Astrocyte (in vitro differentiated cells and primary cell): ENCODE measurements at places on chromosomes 3 and 15. TPM values are rescaled to one million over a fixed set of nuclear protein-coding genes. Genes with fewer than 3 reads are reported as not detected.

The CGNL1 gene
- total RNA-seq = 10.2 and 11.0 TPM in 2 replicates

DNA sequence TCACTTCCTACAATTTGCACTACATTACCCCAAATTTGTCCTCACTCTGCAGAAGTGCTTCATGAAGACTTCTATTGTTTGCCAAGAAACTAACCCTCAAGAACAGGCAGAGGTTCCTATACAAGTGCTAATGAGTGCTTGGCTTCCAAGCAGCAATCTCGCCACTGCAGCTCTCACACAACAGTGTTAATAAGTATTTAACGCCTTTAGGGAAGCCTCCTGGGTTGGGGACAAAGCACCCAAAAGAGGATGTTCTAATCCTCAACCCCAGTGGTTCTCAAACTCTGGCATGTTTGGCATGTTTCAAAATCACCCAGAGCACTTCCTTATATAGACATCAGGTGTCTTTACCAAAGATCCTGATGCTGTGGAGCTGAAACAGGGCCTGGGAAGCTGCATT, 64.6 kb downstream of the ZIC4 start:
- H3K36me3 ChIP-seq = no peaks in the 10 kb centered on the region
- no peak overlapping the region for H3K4me3 ChIP-seq
- H3K4me1 ChIP-seq = no peaks in the 10 kb centered on the region
- no peaks in the 10 kb centered on the region for H3K27me3 ChIP-seq
- no peak for DNase-seq
- H3K27ac ChIP-seq = no peak overlapping the region

DNA sequence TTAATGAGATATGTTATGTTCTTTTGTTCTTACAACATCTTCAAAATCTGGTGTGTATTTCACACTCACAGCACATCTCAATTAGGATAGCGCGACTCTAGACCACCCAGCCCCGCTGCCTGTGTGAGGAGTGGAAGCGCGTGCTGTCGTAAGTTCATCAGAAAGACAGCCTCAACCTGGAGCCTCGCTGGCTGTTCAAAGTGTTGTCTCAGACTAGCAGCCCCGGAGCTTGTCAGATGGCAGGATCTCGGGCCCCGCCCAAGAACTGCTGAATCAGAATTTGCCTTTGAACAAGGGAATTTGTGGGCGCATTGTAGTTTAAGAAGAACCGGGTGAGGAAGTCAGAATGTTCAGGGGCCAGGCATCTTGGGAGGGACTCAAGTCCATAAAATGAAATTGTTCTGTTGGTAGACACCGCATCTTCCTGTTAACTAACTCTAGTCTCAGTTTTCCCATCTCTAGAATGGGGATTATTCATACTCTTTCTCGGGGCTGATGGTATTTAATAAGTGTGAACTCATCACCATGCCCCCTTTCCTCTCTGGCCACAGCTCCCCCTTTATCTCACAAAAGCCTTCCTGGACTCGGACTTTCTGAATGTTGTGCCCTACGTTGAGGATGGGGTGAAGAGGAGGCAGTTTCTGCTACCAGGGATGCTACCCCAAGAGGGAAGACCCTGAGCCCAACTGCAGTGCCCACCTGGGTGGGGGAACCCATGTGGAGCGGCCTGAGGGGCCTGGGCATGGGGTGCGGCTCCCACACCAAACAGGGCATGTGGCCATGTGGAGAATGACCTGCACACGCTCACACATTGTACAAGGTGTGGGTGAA, 40.4 kb downstream of the BHLHE40 start:
- H3K36me3 ChIP-seq = no peaks in the 10 kb centered on the region
- H3K27me3 ChIP-seq = no peaks in the 10 kb centered on the region
- H3K4me1 ChIP-seq = peaks cover 47% of the 10 kb centered on the region
- no peak overlapping the region for H3K4me3 ChIP-seq

- H3K36me3 ChIP-seq = no peaks in the 10 kb centered on the region
- DNase-seq = no peak
- H3K27ac ChIP-seq = no peak overlapping the region
- peaks cover 48% of the 10 kb centered on the region for H3K4me1 ChIP-seq
Observed at GRCh38 chr15:98722645-98723044, 74.3 kb downstream of the IGF1R start.

The CHRD gene
- total RNA-seq = 3.4 and 5.6 TPM in 2 replicates

DNA sequence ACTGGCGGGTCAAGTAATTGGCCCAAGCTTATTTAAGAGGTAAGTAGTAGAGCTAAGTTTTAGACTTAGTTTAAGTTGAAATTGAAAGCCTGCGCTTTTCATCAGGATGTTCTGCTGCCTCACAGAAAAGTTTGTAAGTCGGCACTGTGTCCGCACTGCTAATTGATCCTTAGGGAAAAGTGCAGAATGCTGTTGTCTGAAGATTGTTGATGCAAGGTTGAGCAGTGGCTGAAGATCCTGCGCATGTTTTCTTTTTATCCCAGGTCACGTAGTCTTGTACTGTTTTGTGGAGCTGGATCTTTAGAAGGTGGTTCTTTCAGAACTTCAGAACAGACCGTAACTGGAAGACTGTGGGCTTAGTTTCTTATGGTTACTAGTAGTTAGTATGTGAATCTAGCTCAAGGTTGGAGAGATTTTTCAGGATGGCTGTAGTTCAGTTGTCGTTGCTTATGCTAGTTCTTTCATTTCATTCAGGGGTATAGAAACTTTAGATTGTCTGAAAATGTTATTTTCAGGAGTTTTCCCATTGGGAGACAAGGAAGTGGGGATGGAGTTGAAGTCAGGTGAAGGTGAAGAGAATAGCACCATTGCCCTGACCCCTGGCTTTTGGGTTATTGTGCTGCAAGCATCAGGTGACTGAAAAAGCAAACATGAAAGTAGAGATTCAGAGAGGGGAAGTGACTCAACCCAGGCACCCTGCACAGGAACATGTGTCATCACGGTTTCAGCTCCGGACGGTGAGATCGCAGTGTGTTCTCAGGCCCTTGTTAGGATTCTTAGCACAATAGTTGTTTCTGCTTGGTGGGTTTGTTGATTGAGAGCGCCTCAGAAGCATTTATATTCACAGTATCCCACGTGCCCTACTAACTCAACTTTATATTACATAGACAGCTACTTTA, 32.8 kb downstream of the AKAP13 start:
- peak; percentile 90 for DNase-seq
- H3K4me1 ChIP-seq = peaks cover 32% of the 10 kb centered on the region
- H3K4me3 ChIP-seq = peak overlapping the region; percentile 24
- no peaks in the 10 kb centered on the region for H3K27me3 ChIP-seq
- peak overlapping the region; percentile 82 for H3K27ac ChIP-seq

DNA sequence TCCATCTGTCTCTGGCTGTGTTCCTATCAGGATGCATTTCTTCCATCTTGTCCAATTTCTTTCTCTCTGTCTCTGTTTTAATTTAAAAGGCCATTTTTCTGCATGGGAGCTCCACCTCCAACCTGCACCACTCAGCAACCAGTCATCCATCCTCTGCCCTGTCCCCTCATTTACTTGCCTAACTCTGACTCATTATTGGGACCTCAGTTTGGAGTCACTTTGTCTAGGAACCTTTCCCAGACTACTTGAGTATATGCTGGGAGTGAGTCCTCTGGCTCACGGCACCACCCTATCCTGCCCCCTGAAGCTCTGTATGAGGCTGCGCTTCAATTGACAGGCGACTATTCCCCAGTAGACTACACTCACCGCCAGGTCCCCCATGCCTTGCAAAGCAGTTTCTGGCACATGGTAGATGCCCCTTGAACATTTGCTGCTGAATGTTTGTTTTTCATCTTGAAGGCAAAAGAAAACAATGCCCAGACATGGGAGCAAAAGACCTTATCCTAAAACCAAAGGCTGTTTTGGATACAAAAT, 513.3 kb upstream of the CFAP20DC start:
- H3K27me3 ChIP-seq = no peaks in the 10 kb centered on the region
- H3K4me3 ChIP-seq = no peak overlapping the region
- DNase-seq = peak; percentile 64
- H3K36me3 ChIP-seq = no peaks in the 10 kb centered on the region
- peak overlapping the region; percentile 1 for H3K27ac ChIP-seq
- H3K4me1 ChIP-seq = peaks cover 28% of the 10 kb centered on the region

The NMB gene
- 6.1 and 6.4 TPM in 2 replicates for total RNA-seq

DNA sequence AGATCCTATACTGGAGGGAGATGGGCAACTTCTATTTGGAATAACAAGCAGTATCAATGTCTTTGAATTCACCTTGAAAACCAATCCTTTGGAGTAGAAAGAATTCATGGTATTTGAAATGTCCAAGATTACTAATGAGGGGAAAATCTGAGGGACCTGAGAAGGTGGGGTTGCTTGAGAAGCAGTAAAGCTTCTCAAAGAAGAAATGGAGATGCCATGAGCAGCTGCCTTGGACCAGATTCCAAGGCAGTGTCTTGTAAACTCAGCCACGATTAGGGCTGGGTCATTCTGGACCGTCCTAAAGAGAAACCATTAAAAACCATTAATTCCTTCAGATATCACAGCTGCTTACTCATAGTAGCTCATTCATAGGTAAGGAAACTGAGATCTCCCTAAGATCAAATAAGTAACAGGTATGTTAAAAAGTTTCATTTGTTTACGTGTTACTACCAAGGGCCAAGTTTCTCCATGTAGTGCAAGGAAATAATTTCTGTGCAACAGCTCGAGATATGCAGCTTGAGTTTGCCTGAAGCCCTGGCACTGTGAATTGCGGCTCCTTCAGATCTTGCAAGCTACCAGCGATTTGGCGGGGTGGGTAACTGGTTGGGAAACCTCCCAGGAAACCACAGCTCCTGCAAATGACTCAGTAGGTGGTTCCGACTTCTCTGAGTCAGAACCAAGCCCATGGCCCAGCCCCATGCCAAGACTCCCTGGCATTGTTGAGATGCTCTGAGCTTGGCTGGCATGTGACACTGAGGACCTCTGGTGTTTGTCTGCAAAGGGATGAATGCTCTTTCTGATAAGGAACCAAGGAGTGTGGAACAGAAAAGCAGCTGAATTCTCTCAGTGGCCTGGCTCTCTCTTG, 296.8 kb downstream of the RORA start:
- no peaks in the 10 kb centered on the region for H3K36me3 ChIP-seq
- H3K27ac ChIP-seq = no peak overlapping the region
- peaks cover 10% of the 10 kb centered on the region for H3K4me1 ChIP-seq
- no peak overlapping the region for H3K4me3 ChIP-seq

DNA sequence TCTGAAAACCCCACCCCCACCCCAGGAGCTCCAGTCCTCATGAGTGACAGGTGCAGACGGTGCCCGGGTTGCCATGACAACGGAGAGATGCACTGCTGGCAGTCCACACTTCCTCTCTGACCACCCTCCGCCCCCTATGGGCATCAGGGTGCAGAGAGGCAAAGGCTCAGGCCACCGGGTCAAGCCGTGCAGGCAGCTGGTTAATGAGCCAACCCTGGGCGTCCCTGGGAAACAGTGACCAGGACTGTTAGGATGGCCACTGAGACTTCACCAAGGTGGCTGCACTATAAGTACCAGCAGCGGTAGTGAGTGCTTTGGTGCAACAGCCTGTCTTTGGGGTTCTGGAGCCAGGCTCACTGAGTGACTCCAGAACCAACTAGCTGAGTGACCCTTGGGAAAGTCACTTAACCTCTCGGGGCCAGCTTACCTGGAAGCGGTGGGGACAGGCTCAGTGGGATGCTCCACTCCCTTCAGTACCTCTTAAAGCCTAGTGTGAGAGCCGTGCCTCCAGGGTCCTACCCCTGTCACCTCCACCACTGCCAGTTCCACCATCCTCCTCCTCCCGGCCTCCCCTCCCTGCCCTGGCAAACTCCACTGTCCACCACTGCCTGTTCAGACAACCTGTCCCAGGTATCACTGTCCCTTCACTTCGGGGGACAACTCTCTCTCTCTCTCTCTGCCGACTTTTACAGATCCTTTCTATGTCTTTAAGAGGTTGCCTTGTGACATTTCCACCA, 121.0 kb upstream of the PRR20G start:
- no peaks in the 10 kb centered on the region for H3K4me1 ChIP-seq
- no peak for DNase-seq
- H3K27ac ChIP-seq = no peak overlapping the region
- H3K36me3 ChIP-seq = no peaks in the 10 kb centered on the region
- H3K4me3 ChIP-seq = no peak overlapping the region
